ENCODE measurements at places on chromosomes 6 and 20.

DNA sequence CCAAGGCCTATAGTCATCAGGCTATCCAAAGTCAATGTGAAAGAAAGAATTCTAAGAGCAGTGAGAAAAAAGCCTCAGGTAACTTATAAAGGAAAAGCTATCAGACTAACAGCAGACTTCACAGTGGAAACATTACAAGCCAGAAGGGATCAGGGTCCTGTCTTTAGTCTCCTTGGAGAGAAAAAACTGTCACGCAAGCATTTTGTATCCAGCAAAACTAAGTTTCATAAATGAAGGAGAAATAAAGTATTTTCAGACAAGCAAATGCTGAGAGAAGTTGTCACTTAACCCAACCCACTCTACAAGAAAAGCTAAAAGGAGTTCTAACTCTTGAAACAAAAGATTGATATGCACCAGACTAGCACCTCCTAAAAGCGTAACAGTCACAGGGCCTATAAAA lies 28.1 kb downstream of the CITED2 start:
- no peak for DNase-seq

- DNase-seq = no peak
Observed at GRCh38 chr20:64042054-64042781, 6.2 kb downstream of the C20orf204 start.

DNA sequence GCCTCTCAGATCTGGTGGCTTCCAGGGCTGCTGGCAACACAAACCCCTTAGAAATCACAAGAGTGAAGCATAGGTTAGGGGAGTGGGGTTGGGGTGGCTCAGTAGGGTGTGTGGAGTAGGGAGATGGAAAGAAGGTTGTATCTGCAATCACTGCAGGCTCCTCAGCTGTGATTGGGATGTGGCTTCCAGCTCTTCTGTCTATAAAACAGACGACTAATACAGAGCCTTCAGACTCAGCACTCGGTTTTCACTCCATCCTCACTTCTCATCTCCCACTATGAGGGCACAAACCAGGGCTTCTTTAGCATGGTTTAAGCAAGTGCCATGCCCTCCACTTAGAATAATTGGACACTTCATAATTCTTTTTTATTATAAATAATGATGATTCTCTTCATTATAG lies 46.4 kb upstream of the CAP2 start:
- no peak for DNase-seq

DNA sequence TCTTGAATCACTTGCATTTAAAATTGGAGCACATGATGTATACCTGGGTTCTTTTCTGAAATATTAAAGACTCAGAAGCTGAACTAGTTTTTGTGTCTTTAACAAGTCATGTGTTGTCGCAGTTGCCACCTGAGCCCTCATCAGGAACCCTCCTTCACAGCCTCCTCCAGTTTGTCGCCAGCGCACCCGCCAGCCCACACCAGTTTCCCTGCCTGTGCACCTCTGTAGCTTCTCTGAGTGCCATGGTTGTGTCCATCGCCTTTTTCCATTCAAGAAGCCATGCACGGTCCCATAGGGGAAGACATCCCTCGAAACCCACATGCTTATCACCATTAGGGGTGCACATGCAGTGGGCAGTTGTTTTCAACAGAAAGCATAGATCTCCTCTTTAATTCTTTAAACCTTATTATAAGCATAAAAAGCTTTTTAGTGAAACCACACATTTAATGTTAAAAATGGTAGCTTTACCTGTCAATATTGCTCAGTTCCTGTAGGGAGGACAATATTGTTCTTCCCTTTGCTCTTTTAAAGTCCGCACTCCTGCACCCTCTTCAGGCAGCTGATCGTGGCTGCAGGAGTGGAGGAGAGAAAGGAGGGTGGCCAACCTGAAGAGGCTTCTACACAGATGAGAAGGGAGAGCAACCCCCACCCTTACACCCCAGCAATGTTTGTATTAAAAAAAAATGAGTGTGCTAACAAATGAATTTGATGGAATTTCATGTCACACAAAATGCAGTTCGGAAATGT lies 121.9 kb downstream of the CFAP61 start:
- no peak for DNase-seq

GRCh38 chr20:483815-484644 lies 21.7 kb upstream of the TBC1D20 start:
- DNase-seq = no peak

- DNase-seq = no peak
Observed at GRCh38 chr6:132251711-132252110, 149.6 kb downstream of the MOXD1 start.

DNA sequence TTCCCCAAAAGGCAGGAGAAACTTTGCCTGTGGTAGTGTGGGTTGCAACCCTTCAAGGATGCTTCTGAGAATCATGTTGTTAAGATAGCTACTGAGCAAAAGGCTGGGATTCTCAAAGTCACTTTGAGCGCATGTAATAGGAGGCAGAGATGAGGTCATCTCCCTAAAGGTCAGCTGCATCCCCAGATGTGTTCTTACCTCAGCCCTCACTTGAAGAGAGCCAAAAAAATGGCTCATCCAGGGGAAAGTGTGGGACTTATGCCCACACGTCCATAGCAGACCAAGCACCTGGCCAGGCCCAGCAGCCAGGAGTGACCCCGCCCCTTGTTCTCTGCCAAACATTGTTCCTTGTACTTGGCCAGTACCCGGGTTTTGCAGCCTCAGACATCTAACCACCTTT lies 187.0 kb upstream of the BMP2 start:
- no peak for DNase-seq

DNA sequence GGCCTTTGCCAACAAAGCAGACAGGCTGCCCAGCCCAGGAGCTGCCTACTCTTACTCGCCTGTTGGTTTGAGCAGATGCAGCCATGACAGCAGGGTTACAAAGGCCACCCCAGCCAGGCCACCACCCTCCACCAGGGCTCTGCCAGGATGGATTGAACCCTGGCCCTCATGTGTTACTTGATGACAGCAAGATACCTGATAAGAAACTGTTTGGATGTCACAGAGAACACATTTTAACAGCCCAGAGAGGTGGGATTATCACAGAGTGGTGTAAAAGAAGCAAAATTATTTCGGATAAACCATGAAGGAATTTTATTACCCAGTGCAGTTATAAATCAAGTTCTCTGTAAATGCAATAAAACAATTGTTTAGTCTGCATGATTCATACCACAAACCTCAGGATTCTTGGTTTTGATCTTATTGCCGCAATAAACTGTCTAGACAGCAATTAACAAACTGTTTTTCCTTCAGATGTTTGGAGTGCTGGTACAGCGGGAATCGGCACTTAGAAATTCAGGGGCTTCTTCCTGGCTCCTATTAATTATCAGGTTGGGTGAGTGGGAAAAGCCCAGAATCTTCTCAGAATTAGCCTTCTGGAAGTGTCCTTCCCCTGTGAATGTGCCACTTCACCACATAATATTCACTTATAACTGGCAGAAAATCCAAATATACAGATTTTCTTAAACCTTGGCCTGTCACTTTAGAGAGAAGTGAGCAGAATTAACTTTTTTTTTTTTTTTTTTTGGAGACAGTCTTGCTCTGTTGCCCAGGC lies 58.0 kb upstream of the SALL4 start:
- no peak for DNase-seq

- DNase-seq = no peak
Observed at GRCh38 chr20:9068841-9069663, at the start of gene PLCB4. PLCB4 (plus strand) TSS chr20:9069087; CDS start chr20:9307815, 238,728 bp downstream.

DNA sequence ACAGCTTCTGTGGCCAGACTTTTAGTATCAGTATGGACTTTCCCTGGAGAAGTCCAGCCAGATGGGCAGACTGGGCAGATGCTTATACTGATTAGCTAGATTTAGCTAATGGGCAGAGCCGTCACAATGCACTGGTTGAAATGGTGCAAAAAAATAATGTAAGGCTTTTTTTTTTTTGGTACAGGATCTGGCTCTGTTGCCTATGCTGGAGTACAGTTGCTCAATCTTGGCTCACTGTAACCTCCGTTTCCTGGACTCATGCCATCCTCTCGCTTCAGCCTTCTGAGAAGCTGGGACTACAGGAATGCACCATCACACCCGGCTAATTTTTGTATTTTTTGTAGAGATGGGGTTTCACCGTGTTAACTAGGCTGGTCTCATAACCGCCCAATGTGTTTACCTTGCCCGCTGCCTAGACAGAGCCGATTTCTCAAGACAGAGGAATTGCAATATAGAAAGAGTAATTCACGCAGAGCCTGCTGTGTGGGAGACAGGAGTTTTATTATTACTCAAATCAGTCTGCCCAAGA lies 16.4 kb upstream of the KIFC1 start:
- no peak for DNase-seq

- DNase-seq = peak; percentile 22
Observed at GRCh38 chr6:13005994-13006393, 289.4 kb downstream of the PHACTR1 start.

DNA sequence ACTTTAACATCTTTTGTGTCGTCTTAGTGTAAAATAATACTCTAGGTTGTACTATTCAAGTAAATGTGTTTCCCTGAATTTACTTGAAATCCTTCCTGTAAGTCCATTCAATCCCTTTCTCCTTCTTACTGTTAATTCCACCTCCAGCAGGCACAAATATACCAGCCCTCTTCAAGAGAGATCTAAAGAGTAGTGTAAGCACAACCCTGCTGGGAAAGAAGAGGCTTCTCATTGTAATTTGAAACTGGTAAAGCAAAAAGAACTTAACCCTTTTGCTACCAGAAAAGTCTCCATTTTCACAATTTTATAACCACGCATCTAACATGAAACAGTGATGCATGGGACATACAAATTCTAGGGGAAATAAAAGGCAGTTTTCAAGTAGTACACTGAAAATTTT lies at the start of gene BMP5:
Gene BMP5 (minus strand): TSS at position 191 of the 400 bp plus-strand sequence. CDS start 725 bp downstream, outside the sequence.
- no peak for DNase-seq

DNA sequence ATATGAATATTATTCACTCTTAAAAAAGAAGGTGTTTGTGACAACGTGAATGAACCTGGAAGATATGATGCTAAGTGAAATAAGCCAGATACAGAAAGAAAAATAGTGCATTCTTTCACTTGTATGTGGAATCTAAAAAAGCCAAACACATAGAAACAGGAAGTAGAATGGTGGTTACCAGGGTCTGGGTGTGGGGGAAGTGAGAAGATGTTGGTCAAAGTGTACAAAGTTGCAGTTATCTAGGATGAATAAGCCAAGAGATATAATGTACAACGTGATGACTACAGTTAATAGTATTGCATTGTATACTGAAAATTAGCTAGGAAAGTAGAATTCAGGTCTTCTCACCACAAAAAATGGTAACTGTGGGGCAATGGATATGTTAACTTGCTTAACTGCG lies 151.1 kb upstream of the HCRTR2 start:
- DNase-seq = no peak

GRCh38 chr6:134010400-134010799 lies 42.0 kb downstream of the SLC2A12 start:
- DNase-seq = no peak

- DNase-seq = no peak
Observed at GRCh38 chr6:153575528-153575927, 444.4 kb upstream of the RGS17 start.

- DNase-seq = no peak
Observed at GRCh38 chr6:68951270-68951669, 316.2 kb downstream of the ADGRB3 start.

GRCh38 chr6:137176729-137177128 lies 3.3 kb upstream of the IL22RA2 start:
- DNase-seq = no peak

GRCh38 chr6:82196161-82196560 lies 51.4 kb downstream of the IBTK start:
- no peak for DNase-seq
